Stimulated activated CD4-positive, alpha-beta T cell treated with anti-CD3 and anti-CD28 coated beads, Interleukin-12 subunit alpha, Interleukin-12 subunit beta, amount 100 ng/mL, for 24 hours (primary cell): ENCODE measurements at places on chromosomes 6 and 20.

- no peak for DNase-seq
These were observed 18.1 kb downstream of the ELMO2 start for GRCh38 chr20:46388201-46388836.

DNA sequence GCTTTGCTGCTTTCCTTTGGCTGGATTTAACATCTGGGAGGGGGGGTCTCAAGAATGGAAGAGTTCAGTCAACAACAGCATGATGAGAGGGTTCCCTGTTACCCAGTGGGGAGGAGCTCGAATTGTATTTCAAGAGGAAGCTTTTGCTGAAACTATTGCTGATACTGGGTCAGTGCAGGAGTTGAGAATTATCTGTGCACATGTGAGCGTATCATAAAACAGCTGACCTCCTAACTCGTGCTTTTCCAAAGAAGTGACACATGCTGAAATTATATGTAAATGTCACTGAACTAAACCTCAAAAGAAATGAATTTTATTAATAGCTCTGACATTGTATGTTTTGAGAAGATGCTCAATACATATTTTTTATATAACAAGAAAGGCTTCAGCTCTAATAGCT is 96.3 kb downstream of the PHF3 start:
- no peak for DNase-seq

- DNase-seq, result no peak
These were observed 85.2 kb downstream of the MDGA1 start for GRCh38 chr6:37612475-37612874.

DNA sequence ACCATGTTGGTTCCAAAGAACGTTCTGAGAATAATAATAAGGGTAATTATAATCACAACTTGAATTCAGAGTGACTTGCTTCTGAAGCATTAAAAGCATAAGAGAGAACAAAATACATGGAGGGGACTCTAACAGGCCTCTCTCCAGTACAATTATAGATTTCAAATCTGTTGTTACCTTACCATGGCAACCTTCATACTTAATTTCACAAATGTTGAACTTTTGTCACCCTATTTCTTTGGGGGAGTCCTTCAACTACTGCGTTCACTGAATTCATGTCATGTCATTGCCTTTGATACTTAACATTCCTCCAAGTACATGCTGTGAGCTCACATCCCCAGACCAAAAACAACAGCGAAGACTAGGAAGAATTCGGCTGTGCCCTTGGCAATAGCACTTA is 104.0 kb downstream of the MKKS start:
- no peak for DNase-seq

GRCh38 chr6:40472353-40472752 is 114.8 kb downstream of the LRFN2 start:
- DNase-seq, result no peak

- DNase-seq, result no peak
These were observed 2.9 kb downstream of the RXRB start for GRCh38 chr6:33197431-33198048.

DNA sequence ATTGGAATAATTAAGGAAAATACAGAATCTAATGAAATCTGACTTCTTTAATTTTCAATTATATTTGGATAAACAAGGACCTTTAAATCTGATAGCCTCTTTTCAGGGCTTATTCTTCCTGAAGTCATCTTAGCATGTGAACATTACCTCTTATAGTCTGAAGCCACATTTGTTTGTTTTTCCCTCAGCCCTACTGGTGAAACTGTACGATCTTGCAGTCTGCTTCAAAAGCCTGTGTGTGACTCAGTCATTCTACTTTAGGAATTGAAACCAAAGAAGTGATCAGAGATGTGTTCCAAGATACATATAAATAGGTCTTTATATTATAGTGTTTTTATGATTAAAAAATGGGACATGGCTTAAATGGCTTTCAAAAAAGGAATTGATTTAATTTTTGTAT is 67.5 kb downstream of the MACROD2 start:
- no peak for DNase-seq

- DNase-seq, result no peak
These were observed 482.9 kb downstream of the GRIK2 start for GRCh38 chr6:101876431-101876830.

GRCh38 chr6:81772741-81773140 is 20.3 kb upstream of the TENT5A start:
- no peak for DNase-seq

DNA sequence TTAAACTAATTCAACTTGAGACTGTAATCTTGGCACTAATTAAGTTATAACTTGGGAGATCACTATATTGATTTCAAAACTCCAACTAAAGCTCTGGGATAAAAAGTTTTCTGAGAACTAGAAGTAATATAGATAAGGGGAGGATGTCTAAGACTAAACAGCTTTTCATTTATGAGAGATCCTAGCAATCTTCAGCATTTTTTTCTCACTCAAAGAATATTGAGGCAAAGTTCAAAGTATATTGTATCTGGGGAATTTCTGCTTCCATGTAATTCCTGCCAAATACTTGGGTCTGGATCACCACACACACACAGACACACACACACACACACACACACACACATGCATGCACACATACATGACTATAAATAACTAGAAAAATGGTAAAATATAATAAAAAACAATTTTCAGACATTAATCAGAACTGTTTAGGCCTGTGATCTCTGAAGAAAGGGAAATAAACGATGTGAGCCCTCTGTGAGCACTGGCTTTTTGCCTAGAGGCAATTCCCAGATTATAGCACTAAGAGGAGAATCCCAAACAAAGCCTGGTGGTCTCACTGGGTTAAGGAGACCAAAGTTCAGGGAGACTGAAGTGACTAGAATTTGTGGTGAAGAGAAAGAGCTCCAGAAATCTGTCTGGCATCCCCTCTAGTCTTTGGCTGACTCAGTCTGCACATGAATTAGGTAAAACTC is 92.8 kb downstream of the ADAT2 start:
- DNase-seq, result no peak

DNA sequence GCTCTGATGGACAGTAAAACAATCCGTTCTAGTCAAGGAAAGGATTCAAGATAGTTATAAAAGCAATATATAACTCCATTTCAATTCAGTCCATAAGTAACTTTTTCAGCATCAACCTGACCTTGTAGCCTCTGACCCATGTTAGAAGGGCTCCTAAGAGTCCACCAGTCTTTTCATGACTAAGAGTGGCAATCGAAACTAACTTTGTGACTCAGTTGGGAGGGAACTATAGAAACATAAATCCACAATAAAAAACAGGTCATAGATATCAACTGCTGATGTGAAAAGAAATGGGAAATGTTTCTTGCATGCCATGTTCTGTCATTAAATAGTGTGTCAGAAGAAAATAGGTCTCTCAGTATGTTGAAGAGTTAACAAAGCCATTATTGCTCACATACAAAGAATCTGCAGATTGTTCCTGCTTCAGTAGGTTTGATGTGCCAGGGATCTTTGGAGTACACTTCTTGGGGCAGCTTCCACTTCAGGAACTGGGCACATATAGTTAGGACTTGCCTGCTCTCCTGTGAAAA is 16.2 kb upstream of the RBL1 start:
- no peak for DNase-seq

DNA sequence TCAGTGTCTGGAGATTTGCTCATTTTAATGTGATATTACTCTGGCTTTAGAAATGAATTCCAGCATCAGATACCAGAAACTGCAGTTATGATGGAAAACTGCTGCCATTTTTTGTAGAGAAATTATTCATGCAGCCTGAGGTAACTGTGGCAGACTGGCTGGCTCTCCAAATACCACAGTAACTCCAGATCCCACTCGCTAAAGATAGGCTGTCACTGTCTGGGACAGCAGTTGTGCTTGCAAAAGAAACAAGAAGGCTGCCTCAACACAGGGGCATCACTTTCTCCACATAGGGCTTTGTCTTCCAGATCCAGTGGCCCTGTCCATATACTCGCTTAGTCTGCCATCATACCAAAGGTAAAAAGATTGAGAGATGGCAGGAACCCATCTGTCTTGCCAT is 52.7 kb downstream of the FAM184A start:
- DNase-seq, result no peak

GRCh38 chr6:85675030-85675819 is 32.5 kb upstream of the SYNCRIP start:
- DNase-seq, result no peak

GRCh38 chr6:105170059-105170458 is 9.8 kb downstream of the POPDC3 start:
- no peak for DNase-seq

GRCh38 chr6:160462551-160463109 is 114.5 kb downstream of the SLC22A3 start:
- DNase-seq, result peak; percentile 27

GRCh38 chr20:32455171-32455900 is 97.2 kb downstream of the ASXL1 start:
- no peak for DNase-seq

- no peak for DNase-seq
These were observed 6.4 kb downstream of the FGD2 start for GRCh38 chr6:37011656-37012378.

DNA sequence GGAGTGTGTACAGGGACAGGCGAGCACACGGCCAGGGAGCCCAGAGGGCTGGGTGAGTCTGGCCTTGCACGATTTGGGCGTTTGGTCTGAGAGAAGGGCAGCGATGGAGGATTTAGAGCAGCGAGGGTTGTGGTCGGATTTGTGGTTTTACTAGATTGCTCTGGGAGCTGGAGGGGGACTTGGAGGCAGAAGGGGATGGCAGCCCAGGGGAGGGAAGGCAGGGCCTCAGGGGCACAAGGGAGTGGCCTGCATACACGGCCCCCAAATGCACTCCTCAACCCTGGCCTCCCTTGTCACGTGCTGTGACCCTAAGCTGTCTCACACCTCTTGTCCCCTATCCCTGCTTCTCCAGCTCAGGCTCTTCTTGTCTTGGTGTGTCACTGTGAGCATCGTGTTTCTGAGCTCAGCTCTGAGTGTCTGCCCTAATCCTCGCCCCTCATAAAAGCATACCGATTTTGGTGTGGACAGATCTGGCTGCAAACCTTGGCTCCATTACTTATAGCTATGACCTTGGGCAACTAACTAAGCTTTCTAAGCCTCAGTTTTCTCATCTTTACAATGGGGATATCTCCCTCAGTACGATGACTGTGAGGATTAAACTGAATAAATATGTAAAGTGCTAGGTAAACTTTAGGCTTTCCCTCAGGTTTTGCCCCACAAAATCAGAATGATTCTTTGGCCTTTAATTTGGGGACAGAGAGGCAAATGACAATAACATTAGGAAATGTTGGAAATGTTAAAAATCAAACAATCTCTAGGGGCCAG is 120.1 kb upstream of the ARMC2 start:
- DNase-seq, result no peak

DNA sequence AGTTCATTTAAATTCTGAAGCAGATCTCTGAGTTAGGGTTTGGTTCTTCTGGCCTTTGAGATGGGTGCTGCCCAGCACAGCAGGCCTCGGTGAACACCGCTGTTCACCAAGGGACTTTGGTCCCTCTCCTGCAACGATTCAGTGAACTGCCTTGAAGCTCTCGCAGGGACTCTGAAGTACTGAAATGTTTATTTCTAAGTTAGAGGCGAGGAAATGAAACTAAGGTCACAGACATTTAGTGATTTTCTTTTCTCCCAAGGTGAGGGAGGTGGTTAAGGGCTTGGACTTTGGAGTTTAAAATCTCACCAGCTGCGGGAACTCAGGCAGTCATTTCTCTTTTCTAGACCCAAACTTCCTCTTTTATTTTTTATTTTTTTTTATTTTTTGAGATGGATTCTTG is 26.2 kb downstream of the E2F3 start:
- DNase-seq, result no peak

- no peak for DNase-seq
These were observed 43.8 kb upstream of the AFDN start for GRCh38 chr6:167782698-167783517.

- no peak for DNase-seq
These were observed 324.1 kb upstream of the GJE1 start for GRCh38 chr6:141808662-141809061.

GRCh38 chr20:57186192-57186591 is 80.2 kb downstream of the BMP7 start:
- no peak for DNase-seq

DNA sequence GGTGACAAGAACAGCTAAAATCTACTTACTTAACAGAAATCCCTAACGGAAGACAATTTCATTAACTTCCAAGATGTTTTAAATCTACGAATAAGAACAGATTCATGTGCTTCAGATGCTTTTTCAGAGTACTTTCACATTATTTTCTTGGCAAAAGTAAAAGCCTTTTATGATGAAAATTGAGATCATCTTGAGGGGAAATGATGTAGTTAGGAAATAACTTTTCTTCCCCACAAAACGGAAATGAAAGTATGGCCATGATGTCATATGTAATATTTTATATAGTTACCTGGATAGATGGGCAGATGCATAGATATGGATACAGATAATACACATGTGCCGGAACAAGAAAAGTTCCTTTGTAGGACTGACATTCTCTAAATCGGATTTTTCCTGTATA is 32.8 kb downstream of the SASH1 start:
- no peak for DNase-seq
